ENCODE measurements at places on chromosomes 3 and 15. TPM values are rescaled to one million over a fixed set of nuclear protein-coding genes. Genes with fewer than 3 reads are reported as not detected.

- DNase-seq, result no peak
Observed at GRCh38 chr3:98151241-98151640, 4.0 kb downstream of the OR5H14 start.

- no peak for DNase-seq
Observed at GRCh38 chr3:78041486-78041885, 1001.6 kb downstream of the ROBO2 start.

The CCDC54 gene
- not detected for total RNA-seq

- DNase-seq, result no peak
Observed at GRCh38 chr3:32076566-32076965, 29.9 kb upstream of the GPD1L start.

DNA sequence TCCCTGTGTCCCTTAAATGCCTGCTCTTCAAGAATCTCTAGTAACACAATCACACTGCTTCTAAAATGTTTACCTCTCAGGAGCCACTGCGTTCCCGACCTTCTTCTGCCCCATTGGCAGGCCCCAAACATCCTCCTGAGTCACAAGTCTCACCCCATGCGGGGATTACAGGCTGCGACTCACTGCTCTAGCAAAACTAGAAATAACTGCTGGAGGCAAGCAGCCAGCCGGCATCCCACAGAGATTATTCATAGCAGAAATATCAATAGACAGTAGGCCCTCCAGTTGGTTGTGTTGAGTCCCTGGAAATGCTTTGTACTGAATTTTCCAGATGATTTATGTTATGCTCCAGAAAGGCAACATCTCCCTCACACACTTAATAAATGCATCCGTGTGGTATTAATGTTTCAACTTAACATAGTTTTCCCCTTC is 64.8 kb downstream of the RFTN1 start:
- no peak for DNase-seq

- no peak for DNase-seq
Observed at GRCh38 chr15:89400116-89400781, 65.6 kb upstream of the POLG start.

DNA sequence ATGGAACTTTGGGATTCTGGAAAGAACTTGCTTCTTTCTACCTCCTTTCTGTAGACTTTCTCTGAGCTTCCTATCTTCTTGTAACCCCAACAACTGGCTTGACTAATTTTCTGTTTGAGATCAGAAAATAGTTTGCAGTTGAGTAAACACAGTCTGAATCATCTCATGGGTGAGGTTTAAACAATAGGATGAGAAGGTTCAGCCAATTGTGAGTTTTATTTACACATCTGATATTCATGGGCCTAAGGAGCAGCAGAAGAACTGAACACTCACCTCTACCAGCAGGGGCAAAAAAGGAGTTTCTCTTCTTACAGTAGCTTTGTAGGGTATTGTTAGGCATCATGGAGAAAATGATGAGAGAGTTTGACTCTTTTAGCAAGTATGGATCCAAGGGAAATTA is 54.2 kb downstream of the DTWD1 start:
- no peak for DNase-seq

The GATA2 gene
- total RNA-seq, result 1.7 TPM

The LRRIQ4 gene
- total RNA-seq, result not detected

- no peak for DNase-seq
Observed at GRCh38 chr15:77347197-77347596, 72.7 kb downstream of the PEAK1 start.

- DNase-seq, result no peak
Observed at GRCh38 chr15:94844538-94845389, 613.4 kb downstream of the MCTP2 start.

- no peak for DNase-seq
Observed at GRCh38 chr3:24505691-24506550, 11.3 kb upstream of the THRB start.

DNA sequence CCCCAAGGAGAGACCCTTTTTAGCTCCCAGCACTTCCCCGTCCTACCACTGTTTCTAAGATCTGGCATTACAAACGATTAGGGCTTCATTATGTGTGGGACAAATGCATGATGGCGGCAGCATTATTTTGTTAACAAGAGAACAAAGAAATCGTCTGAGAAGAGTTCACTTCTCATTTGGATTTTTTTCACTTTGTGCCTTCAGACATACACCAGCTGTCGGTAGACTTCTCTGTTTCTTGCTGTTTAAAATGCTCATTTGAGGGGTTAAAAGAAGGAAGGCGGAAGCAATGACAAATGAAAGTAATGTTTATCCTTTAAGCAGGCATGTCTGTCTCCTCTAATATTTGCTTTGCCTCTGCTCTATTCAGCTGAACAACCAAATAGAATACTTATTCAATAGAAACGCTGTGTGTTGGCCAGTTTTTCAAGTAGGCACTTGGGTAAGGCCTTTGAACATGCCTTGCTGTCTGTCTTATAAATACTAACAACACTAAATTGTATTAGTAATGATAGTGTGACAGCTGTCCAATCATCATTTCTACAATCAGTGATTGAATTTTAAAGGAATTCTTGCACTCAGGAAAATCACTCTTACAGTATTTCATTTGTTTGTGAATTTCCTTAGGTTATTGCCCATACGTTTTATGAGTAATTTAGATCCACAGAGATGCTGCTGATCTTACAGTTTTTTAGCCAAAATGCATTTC is 382.4 kb downstream of the IL5RA start:
- DNase-seq, result no peak

The CACNA2D3 gene
- 6.7 TPM for total RNA-seq

The GABRR3 gene
- not detected for total RNA-seq

GRCh38 chr15:36807134-36807764 is 227.8 kb downstream of the CDIN1 start:
- DNase-seq, result no peak

- DNase-seq, result no peak
Observed at GRCh38 chr3:86645756-86646155, 345.2 kb downstream of the VGLL3 start.

GRCh38 chr3:15606434-15606891 is 4.9 kb downstream of the BTD start:
- DNase-seq, result no peak

DNA sequence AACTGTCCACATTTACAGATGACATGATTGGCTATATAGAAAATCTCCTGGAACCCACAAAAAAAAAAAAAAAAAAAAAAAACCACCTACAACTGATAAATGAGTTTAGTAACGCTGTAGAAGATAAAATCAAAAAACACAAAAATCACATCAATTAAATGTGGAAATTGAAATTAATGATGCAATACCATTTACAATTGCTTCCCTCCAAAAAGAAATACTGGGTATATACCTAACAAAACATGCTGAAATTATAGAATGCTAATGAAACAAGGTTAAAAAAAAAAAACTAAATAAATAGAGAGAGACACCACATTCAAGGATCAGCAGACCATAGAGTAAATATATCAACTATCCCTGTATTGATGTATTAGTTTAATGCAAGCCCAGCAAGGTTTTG is 215.7 kb downstream of the ULK4 start:
- no peak for DNase-seq

The CIB2 gene
- 1.1 TPM for total RNA-seq

DNA sequence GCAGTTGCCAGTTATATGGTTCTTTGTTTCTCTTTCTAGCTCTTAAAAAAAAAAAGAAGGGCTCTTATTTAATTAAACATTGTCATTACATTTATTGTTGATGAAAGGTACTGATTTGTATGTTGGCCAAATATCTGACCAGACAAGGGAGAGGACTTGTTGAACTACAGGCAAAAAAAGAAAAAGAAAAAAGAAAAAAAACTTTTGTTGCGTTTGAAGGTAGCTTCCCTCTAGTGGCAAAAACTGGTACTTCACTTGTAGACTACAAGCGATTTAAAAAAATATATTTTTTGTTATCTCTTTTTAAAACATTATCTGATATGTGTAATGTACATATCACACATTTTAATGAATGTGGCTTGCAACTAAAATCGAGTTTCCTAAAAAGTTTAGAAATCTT is 280.6 kb downstream of the ROBO2 start:
- DNase-seq, result no peak

DNA sequence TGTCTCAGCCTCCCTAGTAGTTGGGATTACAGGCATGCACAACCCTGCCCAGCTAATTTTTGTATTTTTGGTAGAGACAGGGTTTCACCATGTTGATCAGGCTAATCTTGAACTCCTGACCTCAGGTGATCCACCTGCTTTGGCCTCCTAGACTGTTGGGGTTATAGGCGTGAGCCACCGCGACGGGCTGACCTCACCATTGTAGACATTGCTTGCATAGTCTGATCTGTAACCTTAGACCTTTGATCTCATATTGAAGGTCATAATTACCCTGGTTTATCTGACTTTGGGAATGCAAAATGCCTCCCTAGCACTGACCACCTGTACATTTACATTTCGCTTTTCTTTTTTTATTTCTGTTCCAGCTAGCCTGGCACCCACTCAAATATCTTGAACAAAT is 31.2 kb downstream of the ADGRG7 start:
- DNase-seq, result no peak

DNA sequence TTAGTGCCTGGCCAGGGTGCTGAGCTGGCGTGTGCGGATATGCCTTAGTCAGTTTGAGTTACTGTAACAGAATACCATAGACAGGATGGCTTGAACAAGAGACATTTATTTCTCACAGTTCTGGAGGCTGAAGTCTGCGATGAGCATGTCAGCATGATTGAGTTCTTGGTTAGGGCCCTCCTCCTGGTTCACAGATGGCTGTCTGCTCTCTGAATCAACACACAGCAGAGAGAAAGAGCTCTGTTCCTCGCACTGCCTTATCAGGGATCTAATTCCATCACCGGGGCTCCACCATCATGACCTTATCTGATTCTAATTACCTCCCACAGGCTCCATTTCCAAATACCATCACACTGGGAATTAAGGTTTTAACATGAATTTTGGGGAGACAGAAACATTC is 386.6 kb upstream of the DPH6 start:
- no peak for DNase-seq

DNA sequence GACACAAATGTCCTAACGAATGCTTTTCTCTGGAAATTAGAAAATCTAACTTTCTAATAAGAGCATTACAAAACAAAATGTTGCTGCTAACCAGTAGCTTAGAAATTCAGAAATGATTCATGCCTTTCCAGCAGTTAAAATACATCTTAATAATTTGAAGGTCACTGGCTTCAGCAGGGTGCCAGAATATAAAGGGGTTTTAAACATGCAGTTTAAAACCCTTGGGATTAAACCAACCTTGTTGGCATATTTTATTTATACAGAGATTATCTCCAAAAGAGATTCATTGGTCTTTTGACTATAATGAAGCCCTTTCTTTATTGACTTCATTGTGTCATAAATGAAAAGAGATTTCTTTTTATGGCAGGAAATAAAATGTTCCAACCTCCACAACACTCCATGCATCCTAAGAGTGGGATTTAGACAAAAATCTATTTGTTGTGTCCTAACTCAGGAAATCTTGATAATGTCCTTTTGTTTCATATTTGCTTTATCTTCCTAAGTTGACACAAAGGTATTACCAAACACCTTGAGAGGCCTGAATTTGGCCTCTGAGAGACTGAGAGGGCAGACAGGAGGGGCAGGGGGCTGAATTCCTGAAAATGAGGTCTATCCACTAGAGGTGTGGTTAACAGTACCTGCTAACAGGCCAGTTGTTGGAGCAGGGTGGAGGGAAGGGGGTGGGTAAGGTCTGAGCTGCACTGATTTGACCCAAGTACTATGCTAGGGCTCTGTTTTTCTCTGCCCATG is 124.4 kb downstream of the FEZF2 start:
- no peak for DNase-seq

- no peak for DNase-seq
Observed at GRCh38 chr15:31488437-31489204, 162.0 kb downstream of the KLF13 start.

DNA sequence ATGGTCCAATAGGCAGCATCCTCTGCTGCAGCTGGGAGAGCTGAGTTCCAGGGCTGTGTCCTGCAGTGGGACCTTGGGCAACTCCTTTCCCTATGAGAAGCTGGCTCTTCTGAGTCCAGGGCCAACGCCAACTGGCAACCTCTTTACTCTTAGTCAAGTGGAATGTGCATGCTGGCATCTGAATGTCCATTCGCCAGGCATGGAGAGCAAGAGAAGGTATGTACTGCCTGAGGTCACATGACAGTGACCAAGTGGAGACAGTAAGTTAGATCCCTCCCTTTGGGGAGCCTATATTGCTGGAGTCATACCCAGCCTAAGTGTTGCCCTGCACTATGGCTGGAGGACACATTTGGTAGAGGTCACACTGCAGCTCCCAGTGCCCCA is 12.1 kb downstream of the HEMK1 start:
- DNase-seq, result no peak

- no peak for DNase-seq
Observed at GRCh38 chr15:72365844-72366243, 10.0 kb downstream of the HEXA start.

- no peak for DNase-seq
Observed at GRCh38 chr3:30085486-30085885, 520.9 kb upstream of the TGFBR2 start.
